ENCODE measurements at places on chromosomes 3 and 15.
A peak's percentile ranks its signal among the peaks of the same experiment; 100 is the strongest.

DNA sequence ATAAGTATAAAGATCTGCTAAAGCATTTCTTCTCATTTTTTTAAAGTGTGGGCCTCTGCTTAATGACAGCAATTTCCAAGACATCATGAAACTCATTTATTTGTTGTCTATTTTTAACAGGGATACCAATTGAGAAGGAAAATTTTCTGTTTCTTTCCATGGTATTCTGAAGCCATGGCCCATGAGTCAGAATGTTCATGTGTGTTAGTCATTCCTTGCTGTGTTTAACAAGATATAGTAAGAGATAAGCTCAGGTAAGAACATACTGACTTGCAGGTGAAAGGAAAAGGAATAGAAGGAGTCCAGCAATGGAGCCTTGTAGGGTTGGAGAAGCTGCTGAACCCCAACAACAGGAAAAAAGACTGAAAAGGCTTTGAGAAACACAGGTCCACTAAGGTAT, 17.0 kb upstream of the ARID3B start:
- DNase-seq = no peak

DNA sequence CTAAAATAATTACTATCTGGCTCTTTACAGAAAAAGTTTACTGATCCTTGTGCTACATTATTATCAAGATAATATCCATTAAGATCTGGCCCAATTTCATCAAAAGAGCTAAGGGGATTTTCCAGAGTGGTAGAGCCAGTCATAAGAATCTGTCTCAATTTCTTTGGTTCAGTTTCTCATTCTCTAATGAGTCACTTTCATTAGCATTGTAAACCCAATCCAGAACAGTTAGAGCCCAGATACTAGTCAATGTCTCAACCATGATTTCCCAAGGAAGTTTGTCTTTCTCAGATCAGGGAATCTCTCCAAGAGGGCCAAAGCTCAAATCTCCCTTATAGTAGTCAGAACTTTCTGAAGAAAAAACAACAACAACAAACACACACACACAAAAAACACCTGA, 131.1 kb upstream of the PPP2R3A start:
- no peak for DNase-seq

DNA sequence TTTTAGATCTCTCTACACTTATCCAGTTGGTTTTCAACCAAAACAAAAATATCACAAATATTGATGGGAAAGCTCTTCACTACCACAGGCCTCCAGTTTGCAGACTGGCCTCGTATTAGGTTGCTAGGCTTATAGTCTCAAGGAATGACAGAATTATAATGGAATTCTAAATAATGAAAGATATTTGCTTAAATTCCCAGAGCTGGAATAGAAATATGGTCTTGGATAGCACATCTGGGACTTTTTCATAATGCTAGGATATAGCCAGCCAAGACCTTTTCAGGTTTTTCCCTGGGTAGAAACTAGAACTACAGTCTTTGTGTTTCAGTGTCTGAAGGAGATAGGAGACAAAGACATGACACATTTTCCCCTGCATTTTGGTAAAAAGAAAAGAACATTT, 121.9 kb upstream of the STAC start:
- DNase-seq = peak; percentile 3

DNA sequence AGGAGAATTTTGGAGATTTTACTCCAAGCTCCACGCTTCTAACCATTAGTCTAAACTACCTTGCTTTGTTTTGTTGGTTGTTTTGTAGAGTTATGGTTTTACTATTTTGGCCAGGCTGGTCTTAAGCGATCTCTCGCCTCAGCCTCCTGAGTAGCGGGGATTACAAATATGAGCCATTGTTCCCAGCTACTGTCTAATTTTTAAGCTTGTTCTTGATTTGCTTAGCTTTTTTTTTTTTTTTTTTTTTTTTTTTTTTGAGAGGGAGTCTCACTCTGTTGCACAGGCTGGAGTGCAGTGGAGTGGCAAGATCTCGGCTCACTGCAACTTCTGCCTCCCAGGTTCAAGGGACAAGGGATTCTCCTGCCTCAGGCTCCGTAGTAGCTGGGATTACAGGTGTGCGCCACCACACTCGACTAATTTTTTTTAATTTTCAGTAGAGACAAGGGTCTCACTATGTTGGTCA, 28.5 kb downstream of the EFCAB12 start:
- DNase-seq = no peak

DNA sequence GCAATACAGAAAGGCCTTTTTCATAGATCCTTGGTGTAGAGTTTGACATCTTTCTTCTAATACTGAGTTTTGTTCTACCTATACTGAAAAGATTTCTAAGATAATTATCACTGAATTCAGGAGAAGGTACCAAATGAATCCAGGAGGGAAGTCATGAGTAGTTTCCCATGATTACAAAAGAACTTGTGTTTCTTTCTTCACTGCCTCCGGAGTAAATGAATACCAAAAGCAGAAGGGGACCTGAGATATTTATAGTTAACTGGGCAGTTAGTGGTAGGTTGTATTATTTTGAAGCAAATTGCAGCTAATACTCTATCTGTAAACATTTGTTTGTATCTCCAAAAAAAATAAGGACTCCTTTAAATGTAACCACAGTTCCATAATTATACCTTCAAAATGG, 175.4 kb downstream of the SUCNR1 start:
- no peak for DNase-seq

DNA sequence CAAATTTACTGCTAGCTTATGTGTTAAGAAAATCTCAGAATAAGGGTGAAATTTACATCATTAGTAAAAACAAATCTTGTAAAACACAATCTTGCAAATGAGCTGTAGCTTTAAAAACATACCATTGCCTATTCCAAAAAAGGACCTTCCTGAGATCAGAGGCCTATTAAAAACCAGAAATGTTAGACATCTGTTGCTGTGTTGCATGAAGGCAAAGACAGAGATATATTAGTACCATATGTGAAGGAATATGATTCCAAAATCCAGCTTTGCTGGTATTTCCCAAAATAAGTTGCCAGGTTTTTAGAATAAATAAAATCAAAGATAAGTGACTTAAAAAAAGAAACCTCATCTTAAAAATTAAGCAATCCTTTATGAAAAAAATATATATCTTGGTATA, 504.1 kb upstream of the CDIN1 start:
- peak; percentile 25 for DNase-seq

DNA sequence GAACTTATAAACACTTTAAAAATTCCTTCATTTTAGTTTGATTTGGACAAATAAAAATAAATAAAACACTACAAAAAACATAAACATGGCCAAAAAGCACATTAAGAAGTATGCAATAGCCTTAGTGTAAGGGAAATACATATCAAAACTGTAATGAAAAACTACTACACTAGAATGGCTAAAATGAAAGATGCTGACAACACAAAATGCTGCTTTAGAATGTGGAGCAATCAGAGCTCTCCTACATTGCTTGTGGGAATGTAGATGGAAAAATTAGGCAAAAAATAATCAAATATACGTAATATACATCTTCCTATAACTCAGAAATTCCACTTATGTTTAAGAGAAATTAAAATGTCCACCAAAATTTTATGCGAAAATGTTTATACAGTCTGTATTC, 96.2 kb downstream of the ABI3BP start:
- DNase-seq = no peak

DNA sequence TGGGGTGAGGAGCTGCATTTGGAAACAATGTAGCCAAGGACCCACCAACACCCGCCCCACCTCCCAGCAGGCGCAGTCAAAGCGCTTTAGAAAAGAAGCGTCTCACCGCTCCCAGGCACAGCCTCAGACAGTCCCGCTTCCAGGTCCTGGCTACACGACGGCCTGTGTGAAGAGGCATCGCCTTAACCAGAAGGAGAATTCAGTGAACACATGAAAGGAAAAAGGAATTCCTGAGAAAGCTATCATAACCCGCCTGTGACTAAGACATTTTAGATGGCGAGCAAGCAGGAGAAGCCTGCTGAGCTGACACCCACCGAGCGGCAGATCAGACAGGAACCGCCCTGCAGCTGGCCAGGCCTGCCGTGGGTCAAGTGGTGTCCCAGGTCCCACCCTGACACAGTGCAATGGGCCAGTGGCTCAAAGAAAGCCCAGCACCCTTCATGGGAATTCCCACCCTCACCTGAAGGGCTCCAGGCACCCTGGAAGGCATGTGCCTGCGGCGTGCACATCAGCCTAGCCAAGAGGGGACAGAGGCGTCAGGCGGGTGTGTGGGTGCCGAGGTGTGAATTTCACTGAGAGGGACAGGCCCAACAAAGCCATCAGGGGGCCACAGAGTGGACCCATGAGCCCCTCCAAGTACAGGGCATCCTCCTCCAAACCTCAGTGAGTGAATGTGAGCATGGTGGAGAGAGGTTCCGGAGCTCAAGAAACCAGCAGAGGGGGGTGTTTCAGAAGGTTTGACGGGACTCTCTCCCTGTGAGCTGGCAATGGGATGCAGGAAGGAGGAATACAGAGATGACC, 144.8 kb downstream of the NSMCE3 start:
- no peak for DNase-seq

GRCh38 chr3:14849638-14850230, 31.0 kb downstream of the FGD5 start:
- DNase-seq = no peak

DNA sequence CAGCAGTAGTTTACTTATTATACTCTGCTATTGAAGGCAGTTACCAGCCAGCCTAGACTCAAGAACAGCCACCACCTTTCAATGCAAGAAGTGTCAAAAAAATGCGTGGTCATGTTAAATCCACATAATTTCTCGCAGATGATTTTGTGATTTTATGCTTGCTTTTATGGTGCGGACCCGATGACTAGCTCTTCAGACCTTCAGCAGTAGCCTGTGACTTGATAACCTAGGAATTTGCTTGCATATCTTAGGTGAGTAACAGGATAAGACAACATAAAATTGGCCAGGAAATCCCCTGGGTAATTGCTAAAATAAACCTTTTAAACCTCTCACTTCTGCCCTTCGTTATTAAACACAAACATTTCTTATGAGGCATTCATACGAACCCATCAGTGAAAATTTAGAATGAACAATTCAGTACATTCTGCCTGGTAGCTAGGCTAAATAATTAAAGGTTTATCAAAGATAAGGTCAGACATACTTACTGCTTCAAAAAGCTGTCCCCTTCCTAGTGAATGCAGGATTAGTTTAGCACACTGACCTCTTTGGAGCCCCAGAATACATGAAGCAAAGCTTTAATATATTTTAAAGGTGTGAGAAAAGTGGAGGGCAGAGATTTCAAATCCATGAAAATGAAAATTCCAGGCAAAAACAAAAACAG, 798.8 kb downstream of the OTOL1 start:
- peak; percentile 79 for DNase-seq

GRCh38 chr3:67678665-67679064, 24.3 kb upstream of the SUCLG2 start:
- DNase-seq = no peak

- DNase-seq = no peak
Observed at GRCh38 chr15:98446083-98446482, 202.3 kb upstream of the IGF1R start.

DNA sequence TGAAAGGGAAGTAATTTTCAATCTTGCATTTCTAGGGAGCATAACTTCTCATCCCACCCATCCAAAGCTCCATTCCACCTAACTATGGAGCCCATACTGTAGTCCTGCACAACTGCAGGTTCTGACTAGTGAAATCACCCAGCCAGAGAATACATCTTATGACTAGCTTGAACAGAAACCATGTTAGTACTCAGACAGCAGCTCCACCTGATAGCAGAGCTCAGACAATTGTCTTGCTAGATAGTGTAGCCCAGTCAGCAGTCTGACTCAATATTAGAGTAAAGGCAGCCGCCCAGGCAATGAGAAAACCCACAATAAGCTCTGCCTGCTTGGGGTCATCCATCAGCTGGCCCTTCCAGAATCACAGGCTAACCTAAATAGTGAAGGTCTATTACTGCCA, 544.7 kb upstream of the GBE1 start:
- DNase-seq = no peak

DNA sequence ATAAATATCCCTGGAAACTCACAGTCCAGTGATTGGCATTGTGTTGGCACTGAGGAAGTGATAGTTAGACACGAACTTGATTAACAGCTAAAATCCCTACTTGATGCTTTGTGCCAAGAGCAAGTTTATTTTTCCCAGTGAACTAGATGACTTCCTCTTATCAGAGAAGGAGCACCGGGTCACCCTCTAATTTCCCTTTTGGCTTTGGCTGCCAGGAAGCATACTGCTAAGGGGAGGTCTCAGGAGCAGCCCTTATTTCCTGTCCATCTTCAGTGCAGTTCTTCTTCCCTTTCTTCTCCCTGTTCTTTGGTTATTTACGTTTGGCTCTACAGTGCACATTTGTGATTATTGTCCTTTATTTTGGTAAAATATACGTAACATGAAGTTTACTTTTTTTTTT, 13.0 kb downstream of the FBLN2 start:
- DNase-seq = no peak

DNA sequence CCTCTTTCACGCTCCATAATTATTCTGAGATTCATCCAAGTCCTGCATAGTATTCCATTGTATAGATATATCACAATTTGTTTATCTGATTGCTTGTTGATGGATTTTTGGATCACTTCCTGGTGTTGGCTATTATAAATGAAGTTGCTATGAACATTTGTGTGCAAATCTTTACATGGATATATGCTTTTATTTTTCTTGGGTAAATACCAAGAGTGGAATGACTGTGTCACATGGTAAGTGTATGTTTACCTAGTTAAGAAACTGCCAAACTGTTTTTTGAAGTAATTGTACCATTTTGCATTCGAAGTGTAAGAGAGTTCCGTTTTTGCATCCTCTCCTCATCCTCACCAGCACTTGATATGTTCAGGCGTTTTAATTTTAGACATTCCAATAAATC, 34.6 kb upstream of the ROPN1 start:
- no peak for DNase-seq

DNA sequence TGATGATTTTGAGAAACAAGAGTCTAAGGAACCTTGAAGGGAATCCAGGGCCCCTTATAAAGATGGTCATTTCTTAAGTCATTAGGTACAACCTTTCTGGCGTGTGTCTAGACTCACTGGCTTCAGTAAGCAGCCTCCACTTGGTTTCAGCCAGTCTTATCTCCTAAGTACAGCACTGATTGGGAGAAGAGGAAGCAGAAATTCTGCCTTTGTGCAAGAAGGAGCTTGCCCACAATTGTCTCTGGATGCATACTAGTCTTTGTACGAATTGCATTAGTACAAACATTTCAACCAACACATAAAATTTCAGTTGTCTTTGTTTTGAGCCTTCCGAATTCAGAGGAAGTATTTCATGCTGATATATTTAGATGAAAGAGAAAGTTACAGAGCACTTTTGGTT, 139.4 kb downstream of the SLCO3A1 start:
- DNase-seq = no peak

DNA sequence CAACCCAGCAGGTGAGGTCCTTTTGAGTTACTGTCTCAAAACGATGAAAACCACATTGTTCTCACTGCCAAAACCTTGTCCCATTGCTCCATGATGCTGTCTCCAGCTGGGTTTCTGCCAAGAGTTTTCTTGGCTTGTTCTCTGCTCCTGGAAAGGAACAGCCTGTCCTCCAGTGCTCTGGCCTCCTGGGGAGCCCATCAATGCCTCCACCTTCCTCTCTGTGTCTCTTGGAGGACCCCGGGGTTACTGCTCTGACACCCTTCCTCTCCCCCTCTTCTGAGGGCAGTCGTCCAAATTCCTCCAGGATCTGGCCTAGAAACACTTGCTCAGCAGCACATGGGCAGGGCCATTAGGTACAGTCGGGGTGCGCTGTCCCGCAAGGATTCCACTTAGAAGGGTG, 63.9 kb upstream of the RGMA start:
- no peak for DNase-seq

Data from AG08395 (cell line).